Activated CD4-positive, CD25-positive, alpha-beta regulatory T cell (primary cell): ENCODE measurements at places on chromosomes 7 and 10.

GRCh38 chr7:90681336-90682022, 85.4 kb downstream of the CDK14 start:
- no peak for DNase-seq

DNA sequence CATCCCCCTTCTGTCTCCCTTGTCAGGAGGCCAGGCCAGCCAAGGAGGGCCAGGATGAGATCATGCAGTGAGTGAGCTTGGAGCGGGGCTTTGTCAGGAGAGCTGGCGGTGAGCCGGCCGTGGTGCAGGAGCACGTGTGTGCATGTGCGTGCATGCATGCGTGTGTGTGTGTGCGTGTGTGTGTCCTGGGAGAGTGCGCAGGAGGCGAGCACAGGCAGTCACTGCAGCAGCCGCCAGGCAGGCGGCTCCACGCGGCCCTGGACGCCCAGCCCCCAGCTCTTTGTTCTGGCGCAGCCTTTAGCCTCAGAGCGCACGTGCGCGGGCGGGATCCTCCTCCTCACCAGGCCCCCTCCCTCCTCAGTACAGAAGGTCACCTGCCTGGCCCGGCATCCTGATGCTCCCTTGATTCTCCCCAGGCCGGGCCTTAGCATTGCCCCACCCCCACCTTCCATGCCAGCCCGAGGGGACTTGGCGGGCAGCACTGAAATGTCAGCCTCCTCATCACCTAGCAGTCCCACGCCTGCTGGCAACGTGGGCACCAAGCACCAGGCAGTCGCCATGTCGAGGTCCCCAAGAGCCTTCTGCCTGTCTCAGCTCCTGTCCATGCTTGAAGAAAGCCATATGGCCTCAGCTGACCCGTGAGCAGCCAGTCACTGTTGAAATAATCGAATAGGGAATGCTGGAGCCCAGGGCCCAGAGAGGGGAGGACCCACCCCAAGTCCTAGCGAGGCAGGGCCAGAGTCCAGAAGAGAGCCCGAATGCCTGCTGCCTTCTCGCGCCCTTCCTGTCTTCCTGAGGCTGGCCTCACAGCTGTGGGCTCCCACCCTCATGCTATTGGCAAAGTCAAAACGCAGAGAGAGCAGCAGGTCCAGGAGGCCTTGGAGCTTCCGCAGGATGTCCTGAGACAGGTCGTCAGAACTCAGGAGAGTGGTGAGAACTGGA, 125.9 kb upstream of the PPIF start:
- DNase-seq: no peak

GRCh38 chr10:3018247-3018646, 49.1 kb upstream of the PFKP start:
- no peak for DNase-seq

GRCh38 chr7:48321319-48322010, 150.2 kb downstream of the ABCA13 start:
- DNase-seq: no peak

DNA sequence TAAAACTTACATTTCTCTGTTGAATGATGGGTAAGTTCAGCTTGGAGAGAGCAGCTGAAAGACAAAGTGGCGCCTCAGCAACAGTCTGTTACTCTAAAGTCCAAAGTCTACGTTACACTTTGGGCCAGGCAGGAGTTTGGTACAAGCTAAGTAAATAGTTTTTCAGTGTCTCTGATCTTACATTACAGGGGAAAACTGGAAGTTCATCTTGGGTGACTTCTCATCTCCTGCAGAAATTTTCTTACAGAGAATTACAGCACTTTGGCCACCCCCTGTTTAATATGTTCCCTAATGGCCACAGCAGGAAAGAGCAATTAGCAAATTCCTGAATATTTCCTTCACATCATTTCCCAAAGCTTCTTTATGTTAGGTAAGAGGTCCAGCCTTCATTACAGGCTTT, 67.1 kb downstream of the ABCC2 start:
- no peak for DNase-seq

DNA sequence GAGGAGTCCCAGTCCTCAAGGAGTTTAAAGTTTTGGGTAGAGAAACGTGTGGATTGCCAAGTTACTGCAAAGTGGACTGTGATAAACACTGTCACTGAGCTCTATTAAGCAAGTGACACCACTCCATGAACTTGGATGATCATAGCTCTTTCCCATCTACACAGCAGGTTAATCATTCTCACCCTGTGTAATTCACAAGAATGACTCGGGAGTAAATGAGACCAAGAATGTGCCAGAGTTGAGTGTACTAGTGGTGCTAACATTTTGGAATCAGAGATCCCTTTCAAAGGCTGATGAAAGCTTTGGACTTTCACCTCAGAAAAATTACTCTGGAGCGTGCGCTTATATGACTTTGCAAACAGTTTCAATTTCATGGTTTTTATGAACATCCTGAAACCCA, 80.8 kb downstream of the RBM20 start:
- DNase-seq: no peak

- DNase-seq: no peak
These were observed 567.7 kb downstream of the ETV1 start for GRCh38 chr7:13421776-13422175.

DNA sequence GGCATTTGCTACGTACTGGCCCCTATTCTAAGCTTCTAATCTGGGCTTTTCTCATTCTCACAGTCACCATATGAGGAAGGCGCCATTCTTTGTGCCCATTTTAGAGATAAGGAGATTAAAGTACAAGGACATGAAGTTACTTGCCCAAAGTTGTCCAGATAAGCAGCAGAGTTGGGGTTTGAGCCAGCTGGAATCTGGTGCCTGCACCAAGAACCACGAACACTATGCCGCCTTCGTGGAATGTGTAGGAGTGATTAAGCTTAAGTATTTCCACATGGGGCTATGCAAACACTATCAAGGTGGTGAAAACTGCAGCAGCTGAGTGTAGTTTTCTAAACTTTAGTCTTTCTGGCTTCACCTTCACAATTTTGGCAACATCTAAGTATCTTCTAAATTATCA, 342.7 kb upstream of the ETV1 start:
- DNase-seq: no peak

DNA sequence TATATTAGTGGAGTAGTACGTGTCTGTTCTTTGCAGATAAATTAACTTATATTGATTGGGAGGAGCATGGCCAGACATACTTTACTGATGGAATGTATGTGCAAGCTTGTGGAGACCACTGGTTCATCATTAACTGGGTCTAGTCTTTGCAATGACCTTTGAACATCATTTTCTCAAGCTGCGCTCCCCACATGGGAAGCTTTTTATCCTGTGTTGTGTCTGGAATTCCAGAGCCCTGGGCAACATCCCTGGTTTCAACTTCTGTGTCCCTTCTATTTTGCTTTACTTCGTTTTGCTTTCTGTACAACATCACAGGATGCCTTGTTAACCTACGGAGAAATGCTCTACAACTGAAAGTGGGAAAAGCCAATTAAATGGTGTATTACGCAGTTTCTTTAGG, 38.3 kb downstream of the MACROH2A2 start:
- DNase-seq: no peak

DNA sequence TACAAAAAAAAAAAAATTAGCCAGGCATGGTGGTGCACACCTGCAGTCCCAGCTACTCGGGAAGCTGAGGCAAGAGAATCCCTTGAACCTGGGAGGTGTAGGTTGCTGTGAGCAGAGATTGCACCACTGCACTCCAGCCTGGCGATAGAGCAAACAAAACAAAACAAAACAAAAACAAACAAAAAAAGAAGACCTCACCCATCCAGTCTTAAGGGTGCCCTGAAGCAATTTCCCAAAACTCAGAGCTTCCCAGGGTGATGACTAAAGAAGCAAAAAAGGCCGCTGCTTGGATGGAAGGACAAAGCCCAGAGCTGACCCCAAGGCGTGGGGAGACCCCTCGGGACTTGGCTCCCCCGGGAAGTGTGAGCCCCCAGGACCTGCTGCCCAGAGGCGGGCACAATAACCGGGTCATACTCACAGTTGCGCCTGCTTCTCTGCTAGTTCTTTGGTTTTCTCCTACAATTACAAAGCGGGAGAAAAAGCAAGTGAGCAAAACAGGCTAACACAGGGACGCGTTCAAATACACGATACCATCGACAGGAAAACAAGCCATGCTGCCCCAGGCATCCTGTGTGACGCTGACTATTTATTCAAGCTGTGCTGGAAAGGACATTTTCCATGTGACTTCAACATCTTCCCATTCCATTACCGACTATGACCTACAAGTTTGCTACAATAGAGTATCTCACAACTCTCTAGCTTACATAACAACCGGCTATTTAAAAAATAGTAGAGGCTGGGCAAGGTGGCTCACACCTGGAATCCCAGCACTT, 29.9 kb downstream of the PAPOLB start:
- no peak for DNase-seq

DNA sequence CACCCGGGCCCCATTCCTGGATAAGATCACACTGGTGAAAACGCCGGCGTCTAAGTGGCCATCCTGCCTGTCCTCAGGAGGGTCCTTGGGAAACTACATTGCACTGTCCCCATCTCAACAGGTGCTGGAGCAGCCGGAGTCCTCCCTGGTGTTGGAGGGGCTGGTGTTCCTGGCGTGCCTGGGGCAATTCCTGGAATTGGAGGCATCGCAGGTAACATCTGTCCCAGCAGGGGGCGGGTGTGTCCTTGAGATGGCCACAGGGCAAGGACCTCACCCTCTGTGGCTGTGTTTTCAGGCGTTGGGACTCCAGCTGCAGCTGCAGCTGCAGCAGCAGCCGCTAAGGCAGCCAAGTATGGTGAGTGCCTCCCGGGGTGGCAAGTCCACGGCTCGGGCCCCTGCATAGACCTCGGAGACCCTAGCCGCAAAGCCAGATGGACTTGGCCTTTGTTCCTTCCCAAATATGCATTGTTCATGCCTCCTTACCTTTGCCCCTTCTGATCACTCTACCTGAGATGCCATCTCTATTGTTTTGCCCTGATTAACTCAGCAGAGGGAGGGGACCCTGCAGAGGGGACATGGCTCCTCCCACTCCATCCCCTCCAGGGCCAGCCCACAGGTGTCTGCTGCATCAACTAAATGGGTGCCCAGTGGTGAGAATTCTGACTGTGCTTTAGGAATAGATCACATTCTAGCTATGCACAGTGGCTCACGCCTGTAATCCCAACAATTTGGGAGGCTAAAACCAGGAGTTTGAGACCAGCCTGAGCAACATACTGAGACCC, 23.8 kb downstream of the ELN start:
- DNase-seq: no peak

DNA sequence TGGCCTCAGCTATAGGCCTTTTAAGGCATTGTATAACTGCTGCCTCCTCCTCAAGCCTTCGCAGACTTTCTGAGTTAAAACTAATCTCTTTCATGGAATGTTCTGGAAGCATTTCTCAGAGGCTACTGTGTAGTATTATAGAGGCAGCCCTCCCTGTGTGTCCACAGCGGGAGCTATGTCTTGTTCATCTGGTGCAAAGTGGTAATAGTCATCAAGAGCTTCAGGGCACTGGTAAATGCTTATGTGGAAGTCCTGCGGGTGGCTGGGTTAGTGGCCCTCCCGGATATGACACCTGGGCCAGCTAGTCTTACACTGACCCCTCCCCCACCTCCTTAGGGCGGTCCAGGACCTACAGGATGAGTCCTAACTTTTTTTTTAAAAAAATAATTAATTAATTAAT, 2.2 kb upstream of the ABHD11 start:
- no peak for DNase-seq

DNA sequence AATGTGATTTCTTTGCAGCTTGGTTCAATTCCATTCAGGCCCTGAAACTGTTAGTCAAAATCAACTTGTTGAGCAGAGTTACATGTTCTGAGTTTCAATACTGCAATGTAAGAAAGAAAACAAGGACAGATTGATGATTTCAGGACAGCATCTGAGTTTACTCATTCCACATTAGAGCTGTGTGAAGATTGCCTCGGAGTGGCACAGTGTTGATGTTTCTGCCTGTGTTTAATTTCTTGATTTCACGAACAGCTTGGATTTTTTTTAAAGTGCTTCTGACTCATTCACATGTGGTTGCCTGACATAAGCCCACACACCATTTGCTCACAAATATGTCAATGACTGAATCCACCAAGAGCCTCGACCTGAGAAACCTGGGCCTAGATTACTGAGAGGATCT, 101.2 kb upstream of the PARD3 start:
- no peak for DNase-seq

GRCh38 chr7:2072042-2072441, 160.7 kb downstream of the MAD1L1 start:
- no peak for DNase-seq

DNA sequence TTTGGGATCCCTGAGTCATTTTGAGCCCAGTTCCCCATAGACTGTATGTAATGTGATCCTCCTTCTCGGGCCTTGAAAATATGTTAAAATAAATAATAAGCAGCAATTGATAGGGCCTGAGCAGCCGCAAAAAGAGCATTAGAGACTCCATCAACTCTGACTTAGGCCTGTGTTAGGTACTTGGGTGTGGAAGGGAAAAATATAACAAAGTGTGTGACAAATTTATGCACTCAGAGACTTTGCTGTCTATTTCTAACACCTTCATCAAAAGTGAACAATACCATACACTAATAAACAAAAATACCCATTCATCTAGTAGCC, 31.4 kb upstream of the HABP2 start:
- no peak for DNase-seq

GRCh38 chr7:37984750-37985390, 64.4 kb downstream of the EPDR1 start:
- no peak for DNase-seq
